ENCODE measurements at places on chromosomes 7 and 10.

GRCh38 chr7:2717293-2718261 lies 29.6 kb downstream of the AMZ1 start:
- peak; percentile 15 for DNase-seq

GRCh38 chr7:102426268-102427018 lies 6.9 kb upstream of the ORAI2 start:
- no peak for DNase-seq

DNA sequence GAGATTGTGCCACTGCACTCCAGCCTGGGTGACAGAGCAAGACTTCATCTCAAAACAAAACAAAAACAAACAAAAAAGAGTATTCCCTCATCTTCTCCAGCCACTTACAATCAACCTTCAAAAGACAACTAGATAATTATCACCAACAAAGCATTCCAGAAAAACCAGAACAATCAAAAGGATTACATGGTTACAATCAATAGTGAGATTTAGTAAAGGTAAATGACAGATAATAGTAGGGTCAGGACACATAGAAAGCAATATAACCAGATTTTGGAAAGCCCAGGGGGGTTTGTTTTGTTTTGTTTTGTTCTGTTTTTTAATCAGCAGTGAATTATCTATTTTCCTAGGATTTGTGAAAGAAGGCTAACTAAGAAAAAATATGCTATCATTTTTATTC lies 91.0 kb upstream of the PTN start:
- DNase-seq: no peak

GRCh38 chr7:16422103-16422435 lies 731 bp upstream of the CRPPA start:
- DNase-seq: no peak

GRCh38 chr10:61169294-61169693 lies 225.3 kb upstream of the RHOBTB1 start:
- DNase-seq: no peak

- no peak for DNase-seq
Observed at GRCh38 chr7:1692515-1693418, 22.7 kb downstream of the ELFN1 start.

DNA sequence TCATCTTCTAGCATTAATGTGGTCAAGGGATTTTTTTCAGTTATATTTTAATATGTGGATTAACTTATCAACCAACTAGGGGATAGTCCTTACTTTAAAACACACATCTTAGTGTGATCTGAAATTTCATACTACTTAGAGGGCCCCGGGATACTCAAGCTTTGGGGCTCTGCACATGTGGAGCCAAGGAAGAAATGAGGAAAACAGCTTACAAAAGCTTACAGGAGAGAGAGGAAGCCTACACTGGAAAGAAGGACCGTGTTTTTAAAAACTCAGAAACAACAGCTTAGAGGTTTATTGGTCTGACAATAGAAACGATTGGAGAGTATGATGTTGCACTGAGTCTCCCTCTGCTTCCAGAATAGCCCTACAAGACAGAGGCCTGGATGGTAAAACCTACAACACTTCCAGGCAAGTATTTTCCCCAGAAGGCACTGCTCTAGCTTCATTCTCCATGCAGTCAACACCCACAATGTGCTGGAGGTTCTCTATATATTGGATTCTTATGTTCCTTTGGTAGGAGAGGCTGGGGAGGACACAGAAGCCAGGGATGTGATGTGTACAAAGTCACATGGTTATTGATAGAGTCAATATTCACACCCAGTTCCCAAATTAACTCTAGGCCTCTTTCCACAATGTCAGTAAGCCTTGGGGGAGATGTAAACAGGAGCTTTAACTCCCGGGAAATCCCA lies 47.3 kb downstream of the JCAD start:
- no peak for DNase-seq

GRCh38 chr7:123652406-123652805 lies 3.3 kb upstream of the LMOD2 start:
- no peak for DNase-seq

DNA sequence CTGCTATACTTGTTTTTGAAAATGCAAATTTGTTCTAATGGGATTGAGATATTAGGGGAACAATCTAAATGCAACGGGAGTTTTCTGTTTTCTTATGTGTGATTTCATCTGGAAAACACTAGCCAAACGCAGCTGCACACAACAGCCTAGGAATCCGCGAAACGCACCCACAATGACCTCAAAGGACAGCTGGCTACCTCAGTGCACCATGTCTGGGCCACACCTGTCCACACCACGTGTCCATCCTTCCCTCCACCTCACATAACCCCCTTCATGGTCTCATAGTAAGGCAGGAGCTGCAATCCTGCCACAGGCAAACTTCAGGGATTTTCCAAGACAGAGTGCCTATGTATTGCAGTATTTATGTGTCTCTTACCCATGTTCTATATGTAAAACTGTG lies 382.5 kb upstream of the PRKCQ start:
- no peak for DNase-seq

DNA sequence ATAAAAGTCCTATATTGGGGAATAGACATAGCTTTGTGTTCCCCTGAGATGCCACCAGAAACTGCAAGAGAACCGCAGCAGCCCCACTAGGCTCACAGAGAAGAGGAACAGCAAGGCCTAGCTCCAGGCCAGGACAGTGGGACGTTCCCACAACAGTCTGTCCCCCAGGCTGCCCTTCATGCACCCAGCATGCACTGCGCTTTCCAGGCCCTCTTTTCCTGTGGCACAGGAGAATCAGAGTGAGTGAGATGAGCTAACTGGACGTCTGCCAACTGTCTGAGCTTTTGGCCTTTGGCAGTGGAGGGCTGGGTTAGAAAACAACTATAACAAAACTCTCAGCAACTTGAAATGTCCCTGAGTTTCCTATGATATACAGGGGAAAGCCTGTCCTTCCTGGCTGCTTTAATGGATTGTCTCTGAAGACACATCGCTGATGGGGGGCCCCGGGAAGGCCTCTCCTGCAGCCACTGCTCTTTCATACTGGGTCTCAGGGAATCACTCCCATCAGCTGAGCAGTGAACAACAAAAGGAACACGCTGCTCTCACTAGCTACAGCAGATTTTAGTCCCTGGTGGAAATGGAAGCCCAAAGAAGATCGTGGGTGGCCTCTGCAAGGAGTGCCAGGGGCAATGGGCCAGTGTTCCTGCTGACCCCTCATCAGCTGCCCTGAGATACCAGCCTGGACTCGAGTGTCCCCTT lies 53.5 kb downstream of the PODXL start:
- no peak for DNase-seq

DNA sequence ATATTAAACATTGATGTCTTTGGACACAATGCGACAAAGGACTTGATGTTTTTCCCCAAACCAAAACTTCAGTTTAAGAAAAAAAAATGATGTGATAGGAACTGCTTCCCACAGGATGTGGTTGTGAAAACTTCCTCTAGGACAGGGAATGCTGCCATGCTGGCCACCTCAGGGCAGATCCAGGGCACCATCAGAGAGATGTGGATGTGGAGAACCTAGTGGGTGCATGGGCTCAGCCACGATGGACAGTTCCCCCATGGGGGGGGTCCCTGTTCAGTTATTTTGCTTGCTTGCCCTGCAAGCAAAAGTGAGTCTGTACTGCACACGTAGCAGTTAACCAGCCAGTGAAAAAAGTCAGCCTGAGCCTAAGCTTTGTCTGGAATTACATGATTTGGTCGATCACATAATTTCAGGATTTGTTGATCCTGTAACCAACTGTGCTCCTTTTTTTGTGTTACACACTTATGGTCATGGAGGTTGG lies 36.3 kb downstream of the LAMB4 start:
- no peak for DNase-seq

GRCh38 chr10:7702288-7702812 lies 766 bp upstream of the ITIH2 start:
- no peak for DNase-seq

DNA sequence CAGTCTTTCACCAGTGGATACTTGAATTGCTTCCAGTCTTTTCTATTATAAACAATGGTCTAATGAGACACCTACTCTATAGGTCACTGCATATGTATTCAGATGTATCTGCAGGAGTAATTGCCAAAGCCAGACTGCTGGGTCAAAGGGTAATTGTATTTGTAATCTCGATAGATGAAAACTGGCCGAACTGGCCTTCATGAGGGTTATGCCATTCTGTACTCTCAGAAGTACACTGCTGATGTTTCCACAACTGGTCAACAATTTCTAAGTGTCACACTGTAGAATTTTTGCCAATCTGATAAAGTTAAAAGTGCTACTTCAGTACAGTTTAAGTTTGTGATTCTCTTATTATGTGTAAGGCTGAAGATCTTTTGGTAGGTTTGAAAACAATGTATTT lies 64.6 kb downstream of the JAZF1 start:
- DNase-seq: no peak

DNA sequence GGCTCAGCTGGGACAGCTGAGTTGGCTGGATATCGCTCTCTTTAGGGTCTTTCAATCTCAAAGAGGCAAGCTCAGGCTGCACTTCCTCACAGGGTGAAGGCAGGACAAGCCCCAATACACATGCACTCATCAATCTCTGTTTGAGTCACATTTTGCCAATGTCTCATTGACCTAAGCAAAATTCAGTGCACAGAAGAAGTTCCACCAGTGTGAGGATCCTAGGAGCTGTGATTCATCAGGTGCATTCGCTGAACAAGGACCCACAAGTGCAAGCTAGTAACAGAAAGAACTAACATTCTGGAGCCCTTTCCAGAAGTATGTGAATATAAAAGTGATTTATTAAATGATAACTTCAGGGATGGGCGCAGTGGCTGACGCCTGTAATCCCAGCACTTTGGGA lies 477.2 kb downstream of the GPAM start:
- no peak for DNase-seq

DNA sequence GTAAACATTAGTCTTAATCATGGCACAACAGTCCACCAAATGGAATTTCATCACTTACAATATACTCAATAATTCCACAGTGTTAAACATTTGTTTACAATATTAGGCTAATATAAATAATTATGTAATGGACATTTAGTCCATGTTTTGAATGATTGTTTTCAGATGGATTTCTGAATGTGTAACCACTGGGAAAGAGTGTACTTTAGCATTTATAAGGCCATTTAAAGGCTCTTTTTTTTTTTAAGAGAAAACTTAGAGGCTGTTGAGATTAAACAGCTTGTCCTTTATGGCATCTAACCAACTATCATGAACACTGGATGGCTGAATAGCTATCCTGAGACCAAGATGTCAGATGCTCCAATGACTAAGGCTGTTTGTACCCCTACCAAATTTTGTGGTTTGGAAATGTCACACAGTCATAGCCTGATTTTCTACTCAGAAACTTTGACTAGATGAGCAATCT lies 248.3 kb upstream of the GLI3 start:
- no peak for DNase-seq

- peak; percentile 0 for DNase-seq
Observed at GRCh38 chr10:92914478-92915325, 66.4 kb downstream of the EXOC6 start.

GRCh38 chr10:112820320-112820719 lies 129.7 kb upstream of the TCF7L2 start:
- no peak for DNase-seq

DNA sequence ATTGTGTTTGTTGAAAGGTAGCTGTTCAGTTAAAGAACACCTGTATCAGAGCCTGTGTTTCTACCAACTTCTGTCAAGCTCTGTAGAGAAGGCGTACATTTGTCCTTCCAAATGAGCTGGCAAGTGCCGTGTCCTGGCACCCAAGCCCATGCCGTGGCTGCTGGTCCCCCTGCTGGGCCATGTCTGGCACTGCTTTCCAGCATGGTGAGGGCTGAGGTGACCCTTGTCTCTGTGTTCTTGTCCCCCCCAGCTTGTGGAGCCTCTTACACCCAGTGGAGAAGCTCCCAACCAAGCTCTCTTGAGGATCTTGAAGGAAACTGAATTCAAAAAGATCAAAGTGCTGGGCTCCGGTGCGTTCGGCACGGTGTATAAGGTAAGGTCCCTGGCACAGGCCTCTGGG lies 154.9 kb downstream of the EGFR start:
- no peak for DNase-seq

GRCh38 chr7:112444505-112444904 lies 5.8 kb upstream of the IFRD1 start:
- no peak for DNase-seq

DNA sequence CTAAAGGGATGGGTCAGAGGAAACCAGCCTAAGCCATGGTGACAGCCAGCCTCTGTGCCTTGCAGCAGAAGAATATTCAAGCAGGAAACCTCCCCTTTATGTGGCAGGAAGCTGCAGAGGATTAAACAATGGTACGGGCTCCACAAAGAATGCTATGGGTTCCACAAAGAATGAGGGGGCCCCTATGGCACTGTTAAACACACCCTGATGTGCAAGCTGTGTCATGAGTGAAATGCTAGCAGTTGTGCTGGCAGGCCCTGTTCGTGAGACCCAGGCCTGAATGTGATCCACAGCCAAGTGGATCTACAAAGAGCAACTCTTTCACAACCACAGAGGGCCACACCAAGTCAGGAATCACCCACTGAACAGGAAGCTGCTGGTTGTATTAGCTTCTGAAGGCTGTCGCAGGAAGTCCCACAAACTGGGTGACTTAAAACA lies 68.9 kb downstream of the MYOF start:
- no peak for DNase-seq

GRCh38 chr7:28104811-28105210 lies 75.8 kb downstream of the JAZF1 start:
- no peak for DNase-seq

DNA sequence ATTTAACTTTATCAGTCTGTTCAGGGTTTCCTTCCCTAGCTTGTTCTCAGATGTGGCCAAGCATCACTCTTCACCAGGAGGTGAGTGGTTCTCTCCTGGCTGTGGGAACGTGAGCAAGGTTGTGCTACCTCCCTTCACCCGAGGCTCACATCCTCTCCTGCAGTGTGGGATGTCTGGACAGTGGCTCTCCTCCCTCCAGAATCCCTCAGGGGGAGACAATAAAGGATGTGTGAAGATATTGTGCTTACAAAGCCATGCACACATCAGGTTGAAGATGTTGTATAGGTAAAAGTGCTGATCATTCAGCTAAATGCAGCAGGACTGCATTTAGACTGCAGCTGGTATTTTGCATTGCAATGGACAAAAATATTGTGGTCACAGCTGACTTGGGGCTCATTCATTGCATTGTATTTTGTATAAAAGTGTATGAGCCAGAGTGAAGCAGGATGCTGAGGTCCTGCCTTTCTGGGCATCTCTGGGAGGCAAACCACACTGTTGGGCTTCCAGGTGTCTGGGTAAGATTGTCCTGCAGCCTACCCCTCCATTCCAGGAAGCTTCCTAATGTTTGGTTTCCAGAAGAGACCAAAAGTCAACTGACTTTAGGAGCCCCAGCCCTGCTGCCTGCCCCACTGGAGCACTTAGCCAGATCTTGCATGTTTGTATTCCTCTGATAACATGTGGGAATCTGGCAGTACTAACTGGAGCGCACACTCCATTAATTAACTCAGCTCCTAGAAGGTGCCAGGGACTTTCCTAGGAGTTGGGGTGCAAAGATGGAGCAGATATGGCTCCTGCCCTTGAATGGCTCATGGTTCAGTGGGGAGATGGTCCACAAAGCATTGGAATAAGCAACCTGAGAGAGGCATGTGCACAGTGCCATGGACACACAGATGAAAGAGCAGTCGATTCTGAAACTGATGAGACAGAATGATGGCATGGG lies 292.5 kb upstream of the ZNF32 start:
- no peak for DNase-seq

DNA sequence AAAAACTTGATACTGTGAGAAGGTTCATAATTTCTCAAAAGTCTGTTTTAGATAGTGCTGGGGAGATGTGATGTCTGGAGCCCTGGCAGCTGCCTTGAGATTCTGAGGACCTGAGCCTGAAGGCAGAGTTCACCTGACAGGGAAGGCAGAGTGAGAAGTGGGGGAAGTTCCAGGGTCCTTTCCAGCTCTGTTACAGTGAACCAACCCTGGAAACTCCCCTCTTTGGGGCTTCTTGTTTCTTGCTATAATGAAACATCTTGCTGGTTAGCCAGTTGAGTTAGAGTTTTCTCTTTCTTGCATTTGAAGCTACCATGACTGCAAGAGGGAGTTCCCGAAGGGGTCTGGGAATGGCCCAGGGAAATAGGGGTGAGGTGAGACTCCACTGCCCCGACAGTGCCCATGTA lies 158.9 kb upstream of the TNRC18 start:
- DNase-seq: no peak

All from NCI-H526 (cell line).